ENCODE measurements at places on chromosomes 12 and 14.

DNA sequence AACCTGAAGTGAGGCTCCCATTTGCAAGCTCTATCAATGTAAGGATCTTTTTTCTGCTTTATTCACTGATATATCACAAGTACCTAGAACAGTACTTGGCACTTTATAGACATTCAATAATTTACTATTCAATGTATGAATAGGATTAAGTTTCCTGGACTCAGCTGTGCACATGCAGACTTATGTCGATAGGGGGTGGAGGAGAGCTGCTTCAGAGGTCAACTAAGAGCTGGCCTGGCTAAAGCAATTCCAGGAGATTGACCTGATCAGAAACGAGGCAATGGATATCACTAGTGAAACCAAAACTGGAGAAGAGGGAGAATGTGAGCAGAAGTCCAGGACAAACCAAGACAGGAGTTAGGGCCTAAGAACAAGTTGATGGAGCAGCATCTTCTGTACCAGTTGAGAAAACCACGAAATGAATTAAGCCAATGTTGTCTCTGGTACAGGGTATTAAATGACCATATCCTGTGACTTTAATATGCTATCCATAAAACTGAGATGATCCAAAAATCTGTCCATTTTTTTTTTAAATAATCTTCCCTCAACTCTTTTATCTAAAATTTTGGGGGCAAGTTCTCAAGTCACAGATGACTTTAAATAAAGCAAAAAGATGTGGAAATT, 169.2 kb downstream of the PIK3C2G start:
- DNase-seq = peak; percentile 50

GRCh38 chr14:99513946-99514551, 32.8 kb downstream of the CCNK start:
- peak; percentile 25 for DNase-seq

DNA sequence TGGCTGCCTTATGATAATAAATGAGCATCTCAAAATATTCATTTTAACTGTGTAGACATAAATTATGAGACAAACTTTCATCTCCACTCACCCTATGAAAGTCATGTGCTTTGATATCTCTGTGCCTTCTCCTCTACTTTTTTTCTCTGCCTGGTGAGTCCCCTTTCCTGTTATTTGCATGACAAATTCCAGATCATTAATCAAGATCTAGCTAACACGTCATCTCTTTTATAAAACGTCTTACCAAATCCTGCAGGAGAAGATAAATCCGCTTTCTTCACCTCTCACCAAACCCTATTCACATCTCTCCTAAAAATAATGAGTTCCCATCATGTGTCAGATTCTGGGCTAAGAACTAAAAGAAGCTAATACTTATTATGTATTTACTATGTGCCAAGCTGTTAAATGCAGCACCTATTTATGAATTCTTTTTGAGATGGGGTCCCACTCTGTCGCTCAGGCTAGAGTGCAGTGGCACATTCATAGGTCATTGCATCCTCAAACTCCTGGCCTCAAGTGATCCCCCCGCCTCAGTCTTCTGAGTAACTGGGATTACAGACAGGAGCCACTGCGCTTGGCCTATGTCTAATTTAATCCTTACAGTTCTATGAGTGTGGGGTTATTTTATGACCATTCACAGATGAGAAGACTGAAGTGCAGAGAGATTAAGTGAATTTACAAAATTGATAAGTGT, 26.7 kb downstream of the SPX start:
- no peak for DNase-seq

DNA sequence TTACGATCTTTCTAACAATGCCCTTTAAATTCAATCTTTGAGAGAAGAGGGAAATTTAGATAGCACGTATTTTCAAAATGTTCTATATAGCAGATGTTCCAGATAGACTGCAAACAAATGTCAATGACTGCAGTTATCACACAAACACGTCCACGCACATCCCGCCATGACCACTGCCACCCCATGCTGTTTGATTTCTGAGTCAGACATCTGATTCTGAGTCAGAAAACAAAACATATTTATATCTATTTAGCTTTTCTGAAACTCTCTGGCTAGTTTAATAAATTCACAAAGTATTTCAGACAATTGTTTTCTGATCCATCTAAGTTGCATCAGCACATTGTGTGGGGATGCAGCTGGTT, 105.9 kb upstream of the BCAT1 start:
- peak; percentile 62 for DNase-seq

DNA sequence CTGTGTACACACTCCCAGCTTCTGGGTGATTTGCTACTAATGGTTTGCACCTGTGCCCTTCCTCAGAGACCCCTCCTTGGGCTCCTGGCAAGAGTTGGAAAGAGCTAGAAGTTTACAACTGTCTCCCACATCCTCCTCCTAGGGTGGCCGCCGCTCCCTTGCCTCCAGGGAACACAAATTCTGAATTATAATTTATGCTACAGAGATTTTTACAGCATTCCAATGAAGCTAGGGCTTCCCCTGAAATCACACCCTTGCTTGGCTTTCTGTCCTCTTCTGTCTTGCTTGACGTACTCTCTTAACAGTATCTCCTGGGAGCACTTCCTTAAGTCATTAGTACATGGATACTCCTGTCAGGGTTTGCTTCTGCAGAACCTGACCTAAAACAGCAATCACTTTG, 180.2 kb downstream of the KCNA5 start:
- no peak for DNase-seq

GRCh38 chr12:120010661-120011230, 21.7 kb downstream of the BICDL1 start:
- DNase-seq = no peak

GRCh38 chr12:49703647-49704137, 3.5 kb downstream of the FMNL3 start:
- peak; percentile 96 for DNase-seq

GRCh38 chr12:77914081-77914488, 83.4 kb downstream of the NAV3 start:
- DNase-seq = no peak

DNA sequence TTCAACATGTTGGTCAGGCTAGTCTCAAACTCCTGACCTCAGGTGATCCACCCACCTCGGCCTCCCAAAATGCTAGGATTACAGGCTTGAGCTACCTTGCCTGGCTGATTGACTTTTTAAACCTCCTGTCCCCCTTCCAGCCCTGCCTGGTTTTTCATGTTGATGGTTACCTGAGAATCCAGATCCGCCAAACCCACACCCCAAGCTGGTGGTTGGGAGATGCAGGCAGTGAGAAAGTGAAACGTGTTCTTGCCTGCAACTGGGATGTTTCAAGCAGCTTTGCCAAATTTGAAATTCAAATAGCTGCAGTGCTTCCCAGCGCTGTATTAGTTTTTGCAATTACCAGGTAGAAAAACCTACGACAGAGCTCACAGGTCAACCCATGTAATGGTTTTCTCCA, 238.3 kb upstream of the PWP1 start:
- no peak for DNase-seq

DNA sequence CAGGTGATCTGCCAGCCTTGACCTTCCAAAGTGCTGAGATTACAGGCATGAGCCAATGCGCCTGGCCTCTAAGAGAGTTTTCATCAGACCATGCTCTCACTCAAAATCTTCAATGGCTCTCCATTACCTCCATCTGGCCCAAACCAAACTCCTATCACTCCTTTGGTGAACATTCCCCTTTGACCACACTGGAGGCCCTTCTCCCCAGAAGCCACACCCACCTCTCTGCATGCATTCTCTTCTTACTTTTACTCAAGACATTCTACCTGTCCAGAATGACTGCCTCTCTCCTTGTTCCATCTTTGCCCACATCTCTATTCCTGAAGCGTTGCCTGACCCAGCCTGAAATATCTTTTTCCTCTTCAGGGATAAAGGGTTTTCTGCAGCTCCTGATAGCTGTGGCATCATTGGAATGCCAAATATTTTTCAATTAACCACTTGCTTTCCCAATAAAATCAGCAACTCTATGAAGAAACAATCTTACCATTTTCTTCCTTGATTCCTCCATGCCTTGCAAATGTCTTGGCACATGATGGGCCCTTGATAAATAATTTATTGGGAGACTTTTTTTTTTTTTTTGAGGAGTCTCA, 15.5 kb downstream of the PLEK2 start:
- no peak for DNase-seq

DNA sequence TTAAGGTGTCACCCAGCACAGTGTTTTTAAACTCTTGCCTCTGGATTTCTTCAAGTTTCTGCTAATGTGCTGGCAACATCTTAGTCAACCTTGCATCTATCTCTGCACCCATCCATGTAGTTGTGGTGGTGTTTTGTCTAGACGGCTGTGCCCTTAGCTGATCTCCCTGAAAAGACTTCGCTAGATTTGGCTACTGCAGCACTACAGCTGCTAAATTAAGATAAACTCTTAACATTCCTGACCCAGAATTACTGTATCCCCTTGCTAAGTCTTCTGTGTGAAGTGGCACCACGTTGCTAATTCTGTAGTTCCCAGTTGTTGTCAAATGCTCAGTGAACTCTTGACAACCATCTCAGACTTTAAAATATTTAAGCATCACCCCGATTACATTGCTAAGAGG, 66.8 kb downstream of the SRGAP1 start:
- DNase-seq = no peak

DNA sequence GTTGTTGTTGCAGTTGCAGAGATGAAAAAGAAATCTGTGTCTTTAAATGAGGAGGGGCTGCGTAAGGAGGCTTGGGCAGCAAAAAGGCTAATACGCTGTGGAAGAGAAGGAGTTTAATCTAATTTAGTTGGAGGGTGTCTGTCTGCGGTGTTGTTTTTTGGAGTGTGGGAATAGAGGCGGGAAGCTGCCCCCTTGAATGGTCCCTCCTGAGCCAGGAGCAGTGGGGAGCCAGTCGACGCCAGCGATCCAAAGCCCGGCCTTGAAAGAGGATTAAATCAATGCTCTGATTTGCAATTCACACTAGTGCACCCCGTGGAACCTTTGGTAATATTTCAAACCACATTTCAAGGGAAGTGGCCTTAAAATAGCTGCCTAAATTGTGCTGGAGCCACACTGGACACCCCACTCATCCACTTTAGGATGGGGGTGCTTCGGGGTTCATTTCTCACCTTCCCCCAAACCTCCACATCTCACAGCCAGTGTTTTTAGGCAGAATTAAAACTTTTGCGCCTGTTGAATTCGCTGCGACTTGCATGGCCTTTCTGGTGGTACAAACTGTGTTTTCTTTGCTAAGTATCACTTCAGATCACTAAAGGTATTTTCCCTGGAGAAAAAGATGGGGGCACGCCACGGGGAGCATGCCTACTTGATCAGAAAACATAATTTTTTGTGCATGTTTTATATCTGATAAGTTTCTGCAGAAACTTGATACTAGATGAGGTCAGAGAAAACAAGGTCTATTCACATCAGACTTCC, 4.1 kb upstream of the FZD10 start:
- DNase-seq = no peak

DNA sequence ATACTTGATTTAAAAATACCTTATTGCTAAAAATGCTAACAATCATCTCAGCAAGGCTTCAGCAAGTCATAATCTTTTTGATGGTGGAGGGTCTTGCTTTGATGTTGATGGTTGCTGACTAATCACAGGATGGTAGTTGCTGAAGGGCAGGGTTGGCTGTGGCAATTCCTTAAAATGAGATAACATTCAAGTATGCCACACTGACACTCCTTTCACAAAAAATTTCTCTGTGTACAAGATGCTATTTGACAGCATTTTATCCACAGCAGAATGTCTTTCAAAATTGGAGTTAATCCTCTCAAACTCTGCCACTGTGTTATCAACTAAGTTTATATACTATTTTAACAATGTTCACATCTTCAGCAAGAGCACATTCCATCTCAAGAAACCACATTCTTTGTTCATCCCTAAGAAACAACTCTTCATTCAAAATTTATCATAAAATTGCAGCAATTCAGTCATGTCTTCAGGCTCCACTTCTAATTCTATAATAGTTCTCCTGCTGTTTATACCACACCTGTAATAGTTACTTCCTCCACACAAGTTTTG, 16.1 kb downstream of the SCAF11 start:
- no peak for DNase-seq

- DNase-seq = no peak
Measured at GRCh38 chr14:81416981-81417380, 16.9 kb upstream of the STON2 start.

DNA sequence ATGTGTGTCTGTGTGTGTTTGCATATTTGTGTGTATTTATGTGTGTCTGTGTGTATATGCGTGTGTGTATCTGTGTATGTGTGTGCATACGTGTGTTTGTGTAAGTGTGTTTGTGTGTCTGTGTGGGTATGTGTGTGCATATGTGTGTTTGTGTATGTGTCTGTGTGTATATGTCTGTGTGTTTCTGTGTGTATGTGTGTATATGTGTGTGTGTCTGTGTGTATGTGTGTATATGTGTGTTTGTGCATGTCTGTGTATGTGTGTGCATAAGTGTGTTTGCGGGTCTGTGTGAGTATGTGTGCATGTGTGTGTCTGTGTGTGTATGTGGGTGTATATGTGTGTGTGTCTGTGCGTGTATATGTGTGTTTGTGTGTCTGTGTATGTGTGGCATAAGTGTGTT, 1030.5 kb upstream of the TMEM132C start:
- no peak for DNase-seq

- no peak for DNase-seq
Measured at GRCh38 chr12:93203361-93203760, 174.4 kb upstream of the NUDT4 start.

DNA sequence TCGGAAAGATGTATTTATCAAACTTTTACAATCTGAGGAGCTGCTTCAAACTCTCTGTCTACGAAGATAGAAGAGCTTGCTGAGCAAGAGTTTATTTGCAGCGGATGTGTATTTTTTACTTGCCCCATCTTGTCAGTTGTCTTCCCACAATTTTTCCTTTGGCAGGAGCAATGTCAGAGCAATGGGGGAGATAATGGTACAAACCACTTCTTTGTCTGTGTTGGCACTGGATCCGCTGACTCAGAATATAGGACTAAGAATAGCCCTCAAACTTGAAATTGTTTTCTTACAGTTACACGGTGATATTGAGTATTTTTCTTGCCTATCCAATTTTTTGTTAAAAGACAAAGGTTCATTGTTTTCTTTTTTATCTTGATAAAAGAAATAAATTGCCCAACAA, 27.6 kb downstream of the HELB start:
- DNase-seq = no peak

- DNase-seq = no peak
Measured at GRCh38 chr14:101408077-101408831, 153.0 kb upstream of the DIO3 start.

- peak; percentile 48 for DNase-seq
Measured at GRCh38 chr12:54051026-54051842, 2.4 kb upstream of the HOXC4 start.

GRCh38 chr12:1551496-1551895, 42.9 kb downstream of the FBXL14 start:
- no peak for DNase-seq

DNA sequence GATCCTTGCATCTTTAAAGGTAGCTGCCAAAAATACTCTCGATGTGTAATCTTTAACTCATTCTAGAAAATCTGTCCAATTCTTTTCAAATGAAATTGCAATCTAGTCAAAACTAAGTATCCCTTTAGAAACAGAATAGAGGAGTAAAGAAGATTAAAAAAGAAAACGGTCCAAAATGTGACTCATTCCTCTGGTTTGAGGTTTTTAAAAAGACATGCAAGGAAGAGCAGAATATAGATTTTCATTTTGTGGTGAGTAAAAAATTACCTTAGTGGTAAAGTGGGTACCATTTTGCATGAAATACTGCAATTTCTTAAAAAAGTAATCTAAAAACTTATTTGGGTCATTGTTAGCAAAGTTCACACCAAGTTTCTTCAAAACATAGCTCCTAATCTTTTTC, 108.4 kb downstream of the BRMS1L start:
- no peak for DNase-seq

- peak; percentile 31 for DNase-seq
Measured at GRCh38 chr12:25328072-25328712, 77.5 kb upstream of the KRAS start.

GRCh38 chr14:86153480-86153879, 623.5 kb downstream of the FLRT2 start:
- no peak for DNase-seq

GRCh38 chr12:40105265-40105514, 691 bp downstream of the SLC2A13 start:
- no peak for DNase-seq

Data from suppressor macrophage treated with lipopolysaccharide for 1 hour (primary cell).